ENCODE measurements at places on chromosomes 16 and 17.

DNA sequence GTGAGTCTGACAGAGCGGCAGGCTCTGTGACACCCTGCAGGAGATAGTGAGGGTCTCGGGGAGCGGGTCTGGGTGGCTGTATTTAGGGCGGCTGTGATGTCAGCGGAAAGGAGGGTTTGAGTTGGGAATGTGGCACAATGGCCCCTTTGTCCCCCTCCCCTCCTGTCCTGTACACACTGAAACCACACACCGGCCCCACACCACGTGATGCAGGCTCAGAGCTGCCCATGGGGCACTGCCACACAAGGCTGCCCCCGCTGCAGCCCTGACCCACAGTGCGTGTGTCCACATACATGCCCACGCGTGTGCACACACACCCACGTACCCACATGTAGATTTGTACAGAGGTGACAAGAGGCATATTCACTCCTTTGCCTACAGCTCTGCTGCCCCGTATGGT, 15.3 kb downstream of the SGCA start:
- no peak for DNase-seq

- no peak for DNase-seq
These were observed 10.4 kb downstream of the UBALD2 start for GRCh38 chr17:76275382-76276068.

DNA sequence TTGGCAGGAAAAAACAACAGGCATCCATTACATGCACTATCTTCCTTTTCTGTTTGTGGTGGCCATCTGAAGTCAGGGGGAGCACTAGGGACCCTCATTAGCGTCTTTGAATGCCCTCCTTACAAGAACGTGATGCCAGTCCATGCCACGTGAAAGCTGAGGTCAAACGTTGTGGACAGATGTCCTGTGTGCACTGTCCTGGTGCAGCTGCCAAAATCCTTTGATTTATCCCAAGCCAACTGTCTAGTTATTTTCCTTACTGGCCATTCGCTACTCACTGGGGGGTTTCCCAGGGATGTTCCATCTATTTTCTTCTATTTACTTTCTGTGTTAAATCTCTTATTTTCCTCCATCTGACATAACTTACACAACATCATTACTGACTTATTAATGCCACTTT, 135.7 kb downstream of the ABCA8 start:
- no peak for DNase-seq

DNA sequence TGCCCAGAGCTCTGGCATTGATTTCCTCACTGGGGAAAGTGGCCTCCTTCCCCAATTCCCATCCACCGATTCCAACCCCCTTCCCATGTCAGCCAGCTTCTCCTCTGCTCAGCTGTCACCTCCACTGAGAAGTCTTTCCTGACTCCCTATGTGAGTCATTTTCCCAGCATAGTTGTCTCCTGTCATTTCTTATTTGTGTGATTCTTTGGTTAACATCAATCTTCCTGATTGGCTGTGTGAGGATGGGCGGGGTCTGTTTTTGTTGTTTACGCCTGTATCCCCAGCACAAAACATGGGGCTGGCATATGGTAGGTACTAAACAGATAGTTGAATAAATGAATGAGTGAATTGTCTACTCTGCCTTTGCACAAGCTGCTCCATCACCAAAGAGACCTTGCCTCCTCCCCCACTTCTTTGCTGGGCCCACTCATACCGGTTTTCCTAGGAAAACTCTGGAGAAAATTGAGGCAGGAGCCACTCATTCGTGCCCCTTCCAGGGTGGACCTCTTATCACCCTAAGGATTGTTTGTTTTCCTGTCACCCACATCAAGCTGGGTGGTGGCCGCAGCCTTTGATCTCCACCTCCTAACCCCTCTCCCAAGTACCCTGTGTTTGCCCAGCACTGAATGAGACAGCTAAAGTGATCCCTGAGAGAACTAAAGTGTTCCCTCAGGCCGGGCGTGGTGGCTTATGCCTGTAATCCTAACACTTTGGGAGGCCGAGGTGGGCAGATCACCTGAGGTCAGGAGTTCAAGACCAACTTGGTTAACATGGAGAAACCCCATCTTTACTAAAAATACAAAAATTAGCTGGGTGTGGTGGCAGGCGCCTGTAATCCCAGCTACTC, 1.2 kb upstream of the GRB7 start:
- DNase-seq, result no peak

GRCh38 chr16:65675161-65675560, 553.3 kb upstream of the CDH11 start:
- DNase-seq, result no peak

GRCh38 chr17:77610972-77611521, 347.5 kb upstream of the TNRC6C start:
- no peak for DNase-seq

- DNase-seq, result no peak
These were observed 24.1 kb downstream of the PIK3R6 start for GRCh38 chr17:8843344-8843743.

GRCh38 chr17:55632893-55633292, 89.8 kb downstream of the TMEM100 start:
- no peak for DNase-seq

- DNase-seq, result peak; percentile 27
These were observed 5.5 kb upstream of the RPTOR start for GRCh38 chr17:80539022-80539641.

GRCh38 chr16:85390511-85391174, 222.5 kb upstream of the GSE1 start:
- DNase-seq, result no peak

GRCh38 chr17:73814075-73814474, 169.8 kb upstream of the SDK2 start:
- DNase-seq, result no peak

All from T-helper 2 cell (primary cell).